ENCODE measurements at places on chromosomes 6 and 20. TPM values are rescaled to one million over a fixed set of nuclear protein-coding genes. Genes with fewer than 3 reads are reported as not detected.
A peak's percentile ranks its signal among the peaks of the same experiment; 100 is the strongest.

The TSPO2 gene
- not detected for total RNA-seq

The DZANK1 gene
- total RNA-seq: 12.5 TPM

The PTGIS gene
- 19.3 TPM for total RNA-seq

- H3K27me3 ChIP-seq: no peaks in the 10 kb centered on the region
- no peak overlapping the region for H3K4me3 ChIP-seq
- H3K27ac ChIP-seq: no peak overlapping the region
- H3K4me1 ChIP-seq: peaks cover 2% of the 10 kb centered on the region
- DNase-seq: no peak
Measured at GRCh38 chr20:5095454-5095853, 24.3 kb downstream of the PCNA start.

- no peak overlapping the region for H3K27ac ChIP-seq
- H3K27me3 ChIP-seq: no peaks in the 10 kb centered on the region
- H3K36me3 ChIP-seq: no peaks in the 10 kb centered on the region
- no peak for DNase-seq
- peaks cover 6% of the 10 kb centered on the region for H3K4me1 ChIP-seq
Measured at GRCh38 chr6:38644951-38645350, 5.2 kb upstream of the BTBD9 start.

DNA sequence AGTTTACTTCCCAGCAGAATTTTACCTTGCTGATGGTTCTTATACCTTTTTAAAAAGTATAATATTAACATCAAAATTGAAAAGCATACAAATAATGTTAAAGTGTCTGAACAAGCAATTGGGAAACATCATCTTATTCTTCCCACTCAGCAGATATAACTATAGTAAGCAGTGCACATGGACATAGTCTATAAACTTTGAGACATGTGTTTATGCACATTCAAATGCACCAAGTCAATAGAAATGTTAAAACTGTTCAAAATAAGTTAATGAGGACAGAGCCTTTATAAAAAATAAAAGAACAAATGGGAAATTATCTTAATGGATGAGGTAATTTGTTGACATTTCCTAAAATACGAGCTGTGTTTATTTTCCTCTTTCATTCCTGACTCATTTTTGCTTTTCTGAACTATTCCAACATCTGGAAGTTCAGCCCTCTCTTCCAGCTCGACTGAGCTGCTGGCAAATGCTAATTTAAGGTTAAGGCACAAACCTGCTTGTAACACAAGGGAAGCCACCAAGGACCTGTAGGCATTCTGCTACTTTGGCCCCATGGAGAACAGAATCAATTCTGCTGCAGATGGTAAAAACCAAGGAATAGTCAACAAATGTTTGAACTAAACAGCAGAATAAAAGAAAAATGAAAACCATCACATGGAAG is 110.3 kb upstream of the MAP3K4 start:
- DNase-seq: no peak
- peak overlapping the region; percentile 85 for H3K27ac ChIP-seq
- H3K4me1 ChIP-seq: peaks cover 38% of the 10 kb centered on the region
- no peak overlapping the region for H3K4me3 ChIP-seq
- no peaks in the 10 kb centered on the region for H3K36me3 ChIP-seq

GRCh38 chr6:166467436-166468000 is 84.8 kb upstream of the MPC1 start:
- H3K27ac ChIP-seq: no peak overlapping the region
- H3K27me3 ChIP-seq: no peaks in the 10 kb centered on the region
- H3K4me3 ChIP-seq: no peak overlapping the region
- no peak for DNase-seq
- H3K4me1 ChIP-seq: peaks cover 2% of the 10 kb centered on the region

GRCh38 chr20:51535075-51535386 is 7.5 kb downstream of the NFATC2 start:
- peaks cover 41% of the 10 kb centered on the region for H3K4me1 ChIP-seq
- DNase-seq: no peak
- H3K4me3 ChIP-seq: no peak overlapping the region
- H3K27me3 ChIP-seq: no peaks in the 10 kb centered on the region
- H3K36me3 ChIP-seq: peaks cover 10% of the 10 kb centered on the region

All from progenitor cell of endocrine pancreas (in vitro differentiated cells).